ENCODE measurements at places on chromosomes 1 and 21.

DNA sequence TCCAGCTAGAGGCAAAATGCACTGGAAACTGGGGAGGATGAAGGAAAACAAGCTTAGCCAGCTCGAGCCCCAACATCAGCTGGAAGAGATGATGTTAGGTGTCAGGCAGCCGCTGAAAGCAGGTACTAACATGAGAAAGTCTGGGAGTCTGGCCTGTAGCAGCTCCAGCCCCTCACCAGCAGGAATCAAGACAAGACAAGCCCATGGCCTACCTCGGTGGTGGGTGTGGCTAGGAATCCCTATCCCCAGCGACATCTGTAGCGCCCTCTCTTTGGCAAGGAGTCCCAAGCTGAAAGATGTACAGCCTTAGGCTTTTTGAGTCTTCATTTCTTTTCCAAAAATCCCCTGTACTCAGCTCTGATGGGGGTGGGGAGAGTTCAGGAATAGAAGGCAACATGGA is 2.6 kb downstream of the DLGAP3 start:
- no peak for DNase-seq

GRCh38 chr1:81379430-81379829 is 421.3 kb upstream of the ADGRL2 start:
- no peak for DNase-seq

GRCh38 chr1:219783605-219784235 is 144.6 kb downstream of the SLC30A10 start:
- DNase-seq: no peak

GRCh38 chr1:158077411-158078256 is 84.2 kb downstream of the KIRREL1 start:
- no peak for DNase-seq

DNA sequence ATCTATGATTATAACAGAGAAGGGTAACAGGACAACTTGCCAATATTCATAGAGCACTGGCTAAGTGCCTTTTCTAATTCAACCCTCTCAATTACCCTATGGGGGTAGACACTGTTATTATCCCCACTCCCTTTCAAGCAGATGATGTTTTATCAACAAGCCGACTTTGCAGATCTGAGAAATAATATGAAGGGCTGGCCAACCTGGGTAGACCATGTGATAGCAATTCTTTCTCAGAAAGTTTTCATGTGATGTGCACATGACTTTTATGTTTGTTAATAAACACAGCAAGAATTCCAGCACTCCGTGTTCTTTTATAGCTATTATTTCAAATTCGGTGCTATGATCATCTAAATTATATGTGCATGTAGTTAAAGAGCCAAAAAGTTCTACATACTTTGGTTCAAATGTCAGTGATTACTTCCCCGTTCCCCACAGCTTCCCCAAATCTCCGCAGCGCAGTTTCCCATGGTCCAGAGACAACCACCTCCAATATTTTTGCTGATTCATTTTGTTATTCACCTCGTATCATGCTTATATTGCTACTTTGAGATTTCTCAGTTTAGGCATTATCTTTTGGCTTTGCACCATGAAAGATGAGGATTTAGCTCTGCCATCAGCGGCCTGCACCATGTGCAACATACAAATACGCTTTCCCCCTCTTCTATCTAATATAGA is 96.7 kb upstream of the GADD45A start:
- no peak for DNase-seq

- DNase-seq: no peak
These were observed 3.0 kb downstream of the HLX start for GRCh38 chr1:220882061-220882891.

- DNase-seq: no peak
These were observed 38.3 kb downstream of the ELK4 start for GRCh38 chr1:205593532-205593931.

GRCh38 chr1:81228926-81229325 is 571.8 kb upstream of the ADGRL2 start:
- DNase-seq: no peak

DNA sequence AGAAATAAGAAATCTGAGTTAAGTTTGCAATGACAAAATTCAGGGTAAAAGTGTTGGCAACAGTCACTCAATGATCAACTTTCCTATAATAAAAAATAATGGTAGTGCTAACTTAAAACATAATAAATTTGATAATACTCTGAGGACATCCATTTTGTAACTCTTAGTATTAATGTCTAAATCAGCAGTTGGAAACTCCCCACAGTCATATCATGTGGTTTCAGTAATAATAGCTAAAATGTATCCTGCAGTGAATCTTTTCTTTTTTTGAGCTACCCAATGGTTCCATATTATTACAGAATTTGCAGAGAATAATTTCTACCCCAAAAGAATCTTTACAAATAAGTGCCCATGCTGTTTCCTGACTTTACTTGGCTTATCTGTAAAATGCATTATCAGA is 286.7 kb downstream of the PTPRC start:
- DNase-seq: no peak

GRCh38 chr21:25500598-25500997 is 106.7 kb downstream of the MRPL39 start:
- no peak for DNase-seq

- DNase-seq: no peak
These were observed 17.4 kb downstream of the DEPDC1 start for GRCh38 chr1:68479501-68479900.

DNA sequence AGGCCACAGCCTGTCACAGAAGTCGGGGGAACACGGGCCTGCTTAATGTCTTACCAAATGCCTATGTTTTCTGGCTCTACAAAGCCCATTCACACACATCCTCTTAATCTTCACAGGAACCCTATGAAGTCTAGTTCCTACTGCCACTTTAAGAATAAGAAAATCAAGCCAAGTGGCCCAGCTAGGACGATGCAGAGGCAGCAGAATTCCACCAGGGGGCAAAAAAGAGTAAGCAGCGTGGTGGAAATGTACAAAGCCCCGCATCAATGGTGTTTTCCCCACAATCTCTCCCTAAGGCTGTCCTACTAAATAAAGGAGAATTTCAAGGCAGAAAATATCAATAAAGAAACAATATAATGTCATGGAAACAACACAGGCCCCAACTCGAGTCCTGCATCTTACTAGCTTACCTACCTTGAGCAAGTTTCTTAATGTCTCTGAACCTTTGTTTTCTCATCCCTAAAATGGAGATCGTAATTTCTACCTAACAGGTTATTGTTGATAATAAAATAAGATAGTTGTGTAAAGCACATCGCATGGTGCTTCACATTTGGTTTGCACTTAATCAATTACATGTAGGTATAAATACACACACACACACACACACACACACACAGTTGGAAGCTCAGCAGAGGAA is 21.4 kb downstream of the SEC16B start:
- DNase-seq: no peak

GRCh38 chr1:198064181-198064580 is 92.6 kb upstream of the NEK7 start:
- DNase-seq: no peak

DNA sequence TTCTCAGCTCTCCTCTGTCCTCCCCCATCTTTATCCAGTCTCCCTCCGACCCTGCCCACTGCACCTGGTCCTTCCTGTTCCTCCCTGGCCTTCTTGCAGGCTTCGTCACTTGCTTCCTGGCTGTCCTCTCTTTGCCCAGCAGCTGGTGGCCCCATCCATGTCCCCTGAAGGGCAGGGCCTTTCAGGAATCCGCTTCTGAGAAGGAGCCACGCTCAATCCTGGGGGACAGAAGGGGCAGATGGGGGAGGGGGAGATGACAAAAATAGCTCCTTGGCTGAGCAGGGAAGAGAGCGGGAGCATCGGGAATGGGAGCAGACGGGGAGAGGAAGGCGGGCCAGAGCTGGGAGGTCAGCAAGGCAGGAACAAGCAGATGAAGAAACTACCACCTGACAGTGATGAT is 40.7 kb downstream of the SLC30A1 start:
- no peak for DNase-seq

DNA sequence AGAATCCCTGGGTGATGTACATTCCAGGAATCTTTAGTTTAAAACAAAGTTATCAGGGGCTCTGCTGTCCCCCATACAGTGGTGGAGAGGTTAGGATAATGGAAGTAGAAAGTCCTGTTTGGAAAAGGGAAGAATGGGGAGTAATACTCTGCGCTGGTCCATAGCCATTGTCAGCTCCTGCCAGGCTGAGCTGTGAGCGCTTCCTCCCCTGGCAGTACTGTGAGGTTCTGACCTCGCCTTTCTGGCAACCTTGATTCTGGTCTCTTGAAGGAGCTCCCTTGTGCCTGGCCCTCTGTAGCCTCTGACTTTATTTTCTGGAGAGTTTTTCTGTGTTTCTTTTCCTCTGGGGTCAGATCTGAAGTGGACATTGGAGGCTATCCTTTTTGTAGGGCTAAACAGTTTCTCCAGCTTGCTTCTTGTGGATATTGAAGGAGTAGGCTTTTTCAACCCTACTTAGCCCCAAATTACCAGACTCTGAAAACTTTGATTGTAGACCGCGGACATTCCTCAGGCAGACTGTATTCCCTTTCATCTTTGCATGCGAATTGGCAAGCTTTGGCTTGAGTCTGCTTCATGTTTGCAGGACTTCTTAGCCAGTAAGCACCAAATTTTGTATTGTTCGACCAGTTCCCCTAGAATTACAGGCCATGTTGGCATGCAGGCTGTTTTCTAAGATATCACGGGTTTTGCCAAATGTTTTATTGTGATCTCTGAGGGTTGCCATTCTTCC is 13.8 kb downstream of the UBE4B start:
- DNase-seq: no peak

DNA sequence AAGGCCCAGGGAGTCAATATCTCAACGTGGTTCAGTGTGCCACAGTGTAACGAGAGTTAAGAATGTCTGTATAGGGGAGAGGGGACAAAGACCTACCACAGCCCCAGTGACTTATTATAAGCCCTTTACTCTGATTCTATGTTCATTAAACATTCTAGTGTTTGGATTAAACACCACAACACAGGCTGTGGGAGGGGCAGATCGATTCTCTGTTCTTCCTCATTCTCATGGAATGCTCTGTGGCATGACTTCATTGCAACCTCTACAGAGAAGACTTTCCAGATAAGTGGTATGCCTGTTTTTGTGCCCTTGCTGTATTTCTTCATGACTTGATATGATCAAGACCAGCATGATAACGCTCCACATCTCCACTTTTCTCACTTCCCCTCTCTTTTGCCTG is 39.0 kb upstream of the CD5L start:
- no peak for DNase-seq

DNA sequence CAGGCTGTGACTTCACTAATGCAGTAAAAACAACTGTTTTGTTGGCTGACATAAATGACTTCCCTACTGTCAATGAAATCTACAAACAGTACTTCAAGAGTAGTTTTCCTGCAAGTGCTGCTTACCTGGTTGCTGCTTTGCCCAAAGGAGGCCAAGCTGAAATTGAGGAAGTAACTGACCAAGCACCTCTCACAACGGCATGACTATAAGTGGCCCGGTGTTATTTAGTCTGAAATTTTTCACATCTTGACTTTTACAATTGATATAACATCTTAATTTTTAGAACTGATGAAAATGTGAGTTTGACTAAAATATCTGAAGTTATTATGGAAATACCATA is 274.9 kb upstream of the NR5A2 start:
- no peak for DNase-seq

GRCh38 chr1:194073833-194074232 is 887.4 kb upstream of the B3GALT2 start:
- no peak for DNase-seq

- no peak for DNase-seq
These were observed 73.2 kb downstream of the KIFAP3 start for GRCh38 chr1:170001266-170001665.

GRCh38 chr1:95554408-95554807 is 320.4 kb downstream of the RWDD3 start:
- no peak for DNase-seq

GRCh38 chr1:55316502-55316901 is 101.3 kb upstream of the USP24 start:
- no peak for DNase-seq

DNA sequence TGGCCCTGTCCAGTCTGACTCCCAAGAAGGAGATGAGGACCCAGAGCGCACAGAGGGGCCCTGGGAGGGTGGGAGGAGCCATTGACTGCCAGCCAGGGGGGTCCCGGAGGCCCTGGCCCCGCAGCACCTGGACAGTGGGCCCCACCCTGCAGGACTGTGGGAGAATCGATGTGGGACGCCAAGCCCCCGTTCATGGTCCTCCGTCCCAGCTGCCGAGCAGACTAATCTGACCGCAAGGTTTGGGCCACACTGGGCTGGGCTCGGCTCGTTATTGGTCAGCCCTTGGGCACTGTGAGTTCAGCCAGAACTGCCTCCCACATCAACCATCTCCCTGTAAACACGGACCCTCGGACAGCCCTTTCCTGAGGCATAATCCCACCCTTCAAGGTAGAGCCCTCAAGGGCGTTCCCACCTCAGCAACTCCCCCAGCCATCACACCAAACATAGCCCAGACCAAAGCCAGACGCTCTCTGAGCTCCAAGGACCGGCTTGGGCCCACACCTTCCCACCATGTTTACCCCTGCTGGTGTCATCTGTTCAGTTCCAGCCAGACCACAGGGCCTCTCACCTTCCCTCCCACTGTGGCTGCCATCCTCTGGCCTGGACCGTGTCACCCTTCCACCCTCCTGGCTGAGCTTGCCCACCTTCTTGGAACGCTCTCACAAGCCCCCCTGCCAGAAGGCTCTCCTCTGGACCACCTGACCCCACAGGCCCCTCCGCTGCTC is 16.2 kb upstream of the POFUT2 start:
- no peak for DNase-seq

GRCh38 chr21:33931799-33932390 is 16.3 kb upstream of the ATP5PO start:
- no peak for DNase-seq

Data from NCI-H1417 treated with DMSO at 0.1 percent for 48 hours (cell line).